ENCODE measurements at places on chromosomes 5 and 9. TPM values are rescaled to one million over a fixed set of nuclear protein-coding genes. Genes with fewer than 3 reads are reported as not detected.

- H3K4me3 ChIP-seq = peak overlapping the region; percentile 12
- no peak for DNase-seq
- peaks cover 38% of the 10 kb centered on the region for H3K4me1 ChIP-seq
- H3K36me3 ChIP-seq = no peaks in the 10 kb centered on the region
These were observed 5.2 kb upstream of the BARX1 start for GRCh38 chr9:93960221-93960970.

- no peak overlapping the region for H3K4me3 ChIP-seq
- peaks cover 25% of the 10 kb centered on the region for H3K27me3 ChIP-seq
- DNase-seq = no peak
- no peaks in the 10 kb centered on the region for H3K36me3 ChIP-seq
- no peaks in the 10 kb centered on the region for H3K4me1 ChIP-seq
These were observed 14.9 kb downstream of the CDHR2 start for GRCh38 chr5:176564002-176564401.

DNA sequence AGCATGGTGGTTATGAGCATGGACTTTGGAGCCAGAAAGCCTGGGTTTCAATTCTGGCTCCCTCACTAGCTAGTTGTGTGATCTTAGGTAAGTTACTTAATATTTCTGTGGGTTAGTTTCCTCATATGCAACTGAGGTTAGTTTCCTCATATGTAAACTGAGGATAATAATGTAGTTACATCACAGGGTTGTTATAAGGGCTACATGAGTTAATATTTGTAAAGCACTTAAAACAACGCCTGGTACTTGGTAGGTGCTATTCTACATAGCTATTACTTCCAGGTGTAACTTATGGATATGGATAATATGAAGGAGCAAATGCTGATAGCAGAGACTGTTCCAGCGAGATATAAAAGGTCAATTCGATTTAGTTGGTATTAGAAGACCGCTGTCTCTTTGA is 69.4 kb upstream of the POU5F2 start:
- H3K27ac ChIP-seq = no peak overlapping the region
- H3K27me3 ChIP-seq = no peaks in the 10 kb centered on the region
- H3K36me3 ChIP-seq = no peaks in the 10 kb centered on the region

- H3K36me3 ChIP-seq = peaks cover 2% of the 10 kb centered on the region
- H3K4me3 ChIP-seq = no peak overlapping the region
- no peak for DNase-seq
- peaks cover 36% of the 10 kb centered on the region for H3K4me1 ChIP-seq
- H3K27me3 ChIP-seq = no peaks in the 10 kb centered on the region
These were observed 5.5 kb downstream of the TRIM32 start for GRCh38 chr9:116692616-116693015.

DNA sequence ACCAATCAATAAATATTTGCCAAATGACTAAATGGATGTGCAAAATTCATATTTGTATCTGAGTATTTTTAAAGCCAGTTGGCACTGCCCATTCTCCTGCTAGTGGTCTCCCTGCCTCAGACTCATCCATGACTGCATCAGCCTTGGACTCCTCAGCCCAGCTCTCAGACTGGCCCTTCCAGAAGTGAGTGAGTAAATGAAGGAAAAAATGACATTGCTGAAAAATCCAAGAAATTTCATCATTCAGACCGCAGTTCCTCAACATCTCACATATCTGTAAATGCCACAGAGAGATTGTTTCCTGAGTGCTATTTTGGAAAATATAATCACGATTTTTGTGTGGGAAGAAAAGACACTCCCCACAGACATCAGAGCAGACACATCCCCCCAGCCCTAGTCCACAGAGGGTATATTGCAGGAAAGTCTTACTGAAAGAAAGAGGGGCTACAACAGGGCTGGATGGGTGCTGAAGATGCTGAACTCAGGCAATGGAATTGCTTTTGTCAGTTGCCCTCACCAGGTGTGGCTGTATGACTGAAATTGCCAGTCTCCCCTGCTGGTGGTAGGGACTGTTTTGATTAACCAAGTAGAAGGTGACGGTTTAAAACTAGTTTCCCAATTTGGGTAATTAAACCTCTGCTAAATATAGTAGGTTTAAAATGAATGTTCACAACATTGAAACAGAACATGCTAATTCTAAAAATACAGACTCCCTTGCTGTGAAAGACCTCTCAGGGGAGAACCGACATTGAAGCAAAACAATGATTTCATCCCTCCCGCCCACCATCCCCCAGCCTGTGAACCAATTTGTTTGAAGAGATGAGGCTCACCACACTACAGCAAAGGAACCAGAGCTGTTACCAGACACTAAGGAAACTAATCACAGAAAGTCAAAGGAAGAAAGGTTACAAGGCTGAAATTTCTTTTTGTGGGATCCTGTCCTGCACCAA is 158.8 kb downstream of the DEPDC1B start:
- H3K27me3 ChIP-seq = no peaks in the 10 kb centered on the region
- DNase-seq = no peak
- H3K4me1 ChIP-seq = peaks cover 4% of the 10 kb centered on the region
- H3K4me3 ChIP-seq = no peak overlapping the region

DNA sequence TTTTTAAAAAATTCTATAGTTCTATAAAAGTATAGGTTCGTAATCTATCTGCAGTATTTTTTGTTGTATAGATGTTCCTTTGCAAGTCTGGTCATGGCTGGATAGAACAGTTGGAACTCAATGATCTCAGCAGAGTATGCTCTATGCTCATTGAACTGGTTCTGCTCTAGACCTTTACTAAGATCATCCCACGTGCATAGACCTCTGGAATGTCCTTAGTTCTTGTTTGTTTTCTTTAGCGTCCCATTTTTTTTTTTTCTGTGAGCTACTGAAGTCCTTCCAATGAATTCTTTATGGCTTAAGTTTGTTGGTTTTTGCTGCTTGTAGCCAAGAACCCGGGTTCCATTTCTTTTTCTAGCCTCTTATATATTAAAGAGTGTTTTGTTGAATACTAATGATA is 3.5 kb downstream of the TMEM38B start:
- H3K36me3 ChIP-seq = no peaks in the 10 kb centered on the region
- no peak overlapping the region for H3K27ac ChIP-seq
- H3K4me1 ChIP-seq = peaks cover 18% of the 10 kb centered on the region
- peaks cover 11% of the 10 kb centered on the region for H3K27me3 ChIP-seq
- no peak for DNase-seq
- H3K4me3 ChIP-seq = no peak overlapping the region

DNA sequence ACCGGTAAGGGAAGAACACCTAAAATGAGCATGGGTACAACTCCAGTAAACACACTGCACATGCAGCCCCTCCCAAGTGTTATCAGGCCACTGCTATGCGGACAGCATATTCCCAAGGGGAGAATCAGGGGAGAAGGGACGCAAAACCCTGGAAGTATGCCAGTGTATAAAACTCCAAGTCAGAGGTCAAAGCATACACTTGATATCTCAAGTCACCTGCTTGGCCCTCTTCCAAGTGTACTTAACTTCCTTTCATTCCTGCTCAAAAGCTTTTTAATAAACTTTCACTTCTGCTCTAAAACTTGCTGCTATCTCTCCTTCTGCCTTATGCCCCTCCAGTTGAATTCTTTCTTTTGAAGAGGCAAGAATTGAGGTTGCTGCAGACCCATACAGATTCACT is 408.1 kb downstream of the HTR1A start:
- DNase-seq = no peak
- H3K36me3 ChIP-seq = no peaks in the 10 kb centered on the region
- H3K27me3 ChIP-seq = no peaks in the 10 kb centered on the region
- H3K4me1 ChIP-seq = no peaks in the 10 kb centered on the region

DNA sequence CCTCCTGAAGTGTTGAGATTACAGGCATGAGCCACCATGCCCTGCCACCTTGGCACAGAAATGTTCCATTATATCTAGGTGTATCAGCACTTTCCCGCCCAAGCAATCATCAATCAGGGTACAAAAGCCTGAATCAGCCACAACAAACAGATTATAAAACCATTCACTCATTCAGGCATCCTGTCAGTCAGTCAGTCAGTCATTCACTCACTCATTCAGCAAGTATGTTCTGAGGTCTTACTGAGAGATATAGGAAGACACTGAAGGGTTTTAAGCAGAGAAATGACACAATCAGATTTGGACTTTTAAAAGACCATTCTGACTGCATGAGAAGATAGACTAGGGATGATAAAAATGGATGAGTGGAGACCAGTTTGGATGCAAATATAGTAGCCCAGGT is 13.1 kb downstream of the PSMD5 start:
- DNase-seq = no peak
- H3K27me3 ChIP-seq = no peaks in the 10 kb centered on the region
- peaks cover 4% of the 10 kb centered on the region for H3K4me1 ChIP-seq
- peaks cover 85% of the 10 kb centered on the region for H3K36me3 ChIP-seq

DNA sequence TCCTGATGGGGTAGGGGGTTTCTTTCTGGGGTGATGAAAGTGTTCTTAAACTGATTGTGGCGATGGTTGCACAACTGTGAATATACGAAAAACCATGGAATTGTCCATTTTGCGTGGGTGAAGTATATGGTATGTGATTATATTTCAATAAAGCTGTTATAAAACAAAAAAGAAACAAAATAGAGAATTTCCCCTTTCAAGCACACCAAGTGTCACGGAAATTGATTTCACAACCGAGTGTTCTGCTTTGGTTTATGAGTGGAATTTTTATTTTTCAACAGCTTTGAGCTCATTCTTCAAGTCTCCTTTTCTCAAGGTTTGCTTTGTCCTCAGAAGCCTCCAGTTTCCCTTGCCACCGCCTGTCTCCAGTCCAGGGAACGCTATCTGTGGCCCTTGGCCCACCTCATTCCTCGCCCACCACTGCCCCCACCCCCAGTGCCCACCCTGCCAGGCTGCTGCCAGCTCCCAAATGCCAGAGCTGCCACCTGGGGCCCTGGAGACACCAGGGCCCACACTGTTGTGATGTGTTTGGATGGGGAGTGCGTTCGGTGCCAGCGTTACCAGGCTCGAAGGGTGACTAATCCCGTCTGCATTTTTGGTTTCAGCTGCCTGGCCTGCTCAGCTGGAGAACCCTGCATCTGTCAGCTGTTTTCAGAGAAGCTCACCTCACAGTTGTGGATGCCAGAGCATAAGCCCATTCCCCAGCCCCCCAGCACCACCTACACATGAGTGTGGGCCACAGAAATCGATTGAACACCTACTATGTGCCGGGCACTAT is 30.4 kb downstream of the DUSP1 start:
- peaks cover 31% of the 10 kb centered on the region for H3K4me1 ChIP-seq
- H3K27me3 ChIP-seq = no peaks in the 10 kb centered on the region
- H3K36me3 ChIP-seq = no peaks in the 10 kb centered on the region
- H3K4me3 ChIP-seq = no peak overlapping the region
- DNase-seq = peak; percentile 78
- H3K27ac ChIP-seq = peak overlapping the region; percentile 88

DNA sequence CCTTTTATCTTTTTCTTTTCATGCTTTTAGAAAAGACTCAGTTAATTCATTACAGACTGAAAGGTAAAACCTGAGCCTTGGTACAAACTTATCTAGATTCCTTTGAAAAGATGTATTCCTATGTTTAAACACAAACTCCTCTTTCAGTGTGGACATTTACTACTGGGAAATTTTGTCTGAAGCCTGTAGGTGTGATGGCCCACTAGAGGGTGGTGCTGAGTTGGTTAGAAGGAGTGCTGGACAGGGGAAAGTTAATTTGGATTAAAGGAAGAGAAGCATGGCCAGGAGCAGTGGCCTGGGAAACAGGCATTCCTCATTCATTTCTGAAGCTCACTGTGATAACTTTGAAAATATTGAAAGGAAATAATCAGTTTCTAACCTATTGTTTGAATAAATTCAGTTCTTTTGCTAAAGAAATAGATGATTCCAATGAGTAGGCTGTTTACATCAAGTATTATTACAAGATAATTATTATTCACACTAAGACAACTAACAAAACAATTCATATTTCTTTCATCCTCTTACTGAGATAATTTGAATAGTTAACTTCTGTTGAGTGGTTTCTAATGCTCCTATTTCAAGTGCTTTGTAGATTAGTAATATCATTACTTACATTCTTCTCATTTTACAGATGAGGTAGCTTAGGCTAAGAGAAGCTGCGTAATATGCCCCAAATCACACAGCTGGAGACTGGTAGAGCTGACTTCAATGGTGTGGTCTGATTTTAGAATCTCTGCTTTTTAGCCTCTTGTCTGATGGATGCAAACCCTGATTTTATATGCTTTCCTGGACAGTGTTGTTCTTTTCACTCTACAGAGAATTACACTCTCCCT is 150.9 kb downstream of the ADGRV1 start:
- no peak overlapping the region for H3K4me3 ChIP-seq
- H3K27ac ChIP-seq = no peak overlapping the region
- no peaks in the 10 kb centered on the region for H3K36me3 ChIP-seq
- H3K4me1 ChIP-seq = no peaks in the 10 kb centered on the region

DNA sequence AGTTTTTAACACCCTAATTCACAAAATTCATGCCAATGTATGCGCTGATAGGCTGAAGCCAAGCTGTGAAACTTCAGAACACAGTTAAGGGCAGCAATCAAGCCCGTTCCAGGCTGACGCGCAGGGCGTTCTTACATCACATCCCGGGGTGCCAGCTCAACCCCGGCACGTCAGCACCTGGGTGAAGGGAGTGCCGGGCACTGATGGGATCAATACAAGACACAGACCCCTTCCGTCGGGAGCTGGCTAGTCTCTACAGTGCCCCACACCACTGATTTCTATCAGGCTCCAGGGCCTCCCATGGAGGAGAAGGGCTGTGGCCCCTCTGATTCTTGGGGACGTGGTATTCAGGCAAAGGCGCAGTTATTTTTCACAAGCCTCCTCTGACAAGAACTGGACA is 12.0 kb downstream of the BARHL1 start:
- no peaks in the 10 kb centered on the region for H3K4me1 ChIP-seq
- no peak for DNase-seq
- peaks cover 37% of the 10 kb centered on the region for H3K27me3 ChIP-seq
- H3K27ac ChIP-seq = no peak overlapping the region
- H3K36me3 ChIP-seq = peaks cover 24% of the 10 kb centered on the region
- H3K4me3 ChIP-seq = no peak overlapping the region

Gene TICAM2
- total RNA-seq = 5.8 TPM

Gene TRPM6
- 0.44 TPM for total RNA-seq

Gene LSM11
- total RNA-seq = 3.1 TPM

Gene IGFBPL1
- total RNA-seq = 0.35 TPM

Gene HTR4
- not detected for total RNA-seq
